Iris pigment epithelial cell (primary cell): ENCODE measurements at places on chromosomes 13 and 19.

DNA sequence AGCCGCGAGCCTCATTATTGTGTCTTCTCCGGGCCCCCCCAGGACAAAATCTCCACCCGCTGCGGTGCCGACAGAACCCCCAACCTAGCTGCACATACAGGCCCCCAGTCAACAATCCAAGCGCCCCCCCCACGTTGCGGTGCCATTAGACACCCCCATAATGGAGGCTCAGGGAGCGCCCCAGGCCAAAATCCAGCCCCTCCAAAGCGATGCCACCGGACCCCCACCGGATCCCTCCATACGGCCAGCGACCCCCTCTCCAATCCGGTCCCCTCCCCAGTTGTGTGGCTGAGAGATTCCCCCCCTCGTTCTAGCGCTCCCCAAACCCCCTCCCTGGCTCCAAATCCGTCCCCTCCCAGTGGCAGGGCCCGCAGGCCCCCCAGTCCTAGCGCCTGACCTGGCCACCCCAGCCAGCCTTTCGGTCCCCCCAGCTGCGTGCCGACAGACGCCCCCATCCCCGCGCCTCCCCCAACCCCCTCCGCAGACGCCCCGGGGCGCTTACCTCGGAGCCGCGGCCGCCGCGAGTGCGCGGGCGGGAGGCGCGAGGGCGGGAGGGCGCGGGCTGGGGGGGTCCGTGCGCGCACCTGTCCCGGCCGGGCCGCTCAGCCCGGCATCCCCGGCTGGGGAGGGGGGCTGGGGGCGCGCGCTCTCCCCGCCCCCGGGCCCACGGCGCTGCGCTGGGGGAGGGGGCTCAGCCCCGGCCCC lies 21.6 kb upstream of the SEMA6B start:
- no peak for DNase-seq

- peak; percentile 80 for DNase-seq
Observed at GRCh38 chr13:45047394-45048310, 58.3 kb downstream of the GPALPP1 start.

- DNase-seq, result no peak
Observed at GRCh38 chr13:44574466-44574855, 1.7 kb downstream of the TSC22D1 start.

DNA sequence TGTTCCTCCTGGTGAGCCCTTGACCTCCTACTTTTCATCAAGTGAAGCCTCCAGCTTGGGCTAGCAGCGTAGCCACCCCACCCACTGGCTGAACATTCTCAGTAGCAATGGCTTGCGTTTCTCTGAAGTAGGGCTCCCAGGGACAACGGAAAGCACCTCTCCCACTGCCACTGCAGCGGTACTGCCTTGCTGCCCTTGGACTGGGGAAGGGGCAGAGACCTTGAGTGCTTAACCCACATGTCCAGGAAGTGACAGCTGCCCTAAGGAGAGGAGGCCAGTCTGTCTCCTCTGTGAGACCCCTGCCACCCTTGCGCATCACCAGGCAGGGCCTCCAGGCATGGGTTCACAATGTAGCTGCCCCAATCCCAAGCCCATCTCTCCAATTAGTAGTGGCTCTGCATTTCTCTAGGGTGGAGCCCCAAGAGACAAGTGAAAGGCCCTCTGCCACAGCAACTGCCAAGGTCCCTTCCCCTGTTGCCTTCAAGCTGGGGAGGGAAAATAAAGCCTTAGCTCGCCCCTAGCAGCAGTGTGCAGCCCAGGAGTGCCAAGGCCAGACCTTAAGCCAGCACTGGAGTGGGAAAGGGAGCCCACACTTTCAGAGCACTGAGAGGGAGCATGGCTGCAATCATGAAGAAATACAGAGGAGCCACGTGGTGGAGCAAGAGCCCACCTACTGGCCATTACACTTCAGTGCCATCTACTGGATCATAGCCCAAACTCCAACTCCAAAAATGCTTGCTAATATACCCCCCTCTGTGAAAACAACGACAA lies 175.9 kb upstream of the TRPC4 start:
- DNase-seq, result peak; percentile 59

GRCh38 chr13:113835461-113836270 lies 28.2 kb downstream of the GAS6 start:
- DNase-seq, result peak; percentile 70

DNA sequence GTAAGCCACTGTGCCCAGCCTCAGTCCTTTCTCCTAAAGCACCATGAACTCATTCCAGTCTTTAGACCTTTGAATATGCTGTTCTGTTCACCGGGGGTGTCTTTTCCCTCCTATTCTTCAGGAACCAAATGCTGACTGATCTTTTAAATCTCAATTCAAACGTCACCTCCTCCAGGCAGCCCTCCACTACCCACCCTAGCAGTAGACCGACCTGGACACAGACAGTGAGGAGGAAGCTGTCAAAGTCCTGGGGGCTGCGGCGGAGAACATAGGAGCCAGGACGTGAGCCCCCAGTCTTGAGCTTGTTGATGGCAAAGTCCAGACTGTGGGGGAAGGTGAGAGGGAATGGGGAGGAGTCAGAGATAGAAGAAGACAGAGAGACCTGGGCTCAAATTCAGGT lies 7.8 kb downstream of the JAK3 start:
- no peak for DNase-seq

DNA sequence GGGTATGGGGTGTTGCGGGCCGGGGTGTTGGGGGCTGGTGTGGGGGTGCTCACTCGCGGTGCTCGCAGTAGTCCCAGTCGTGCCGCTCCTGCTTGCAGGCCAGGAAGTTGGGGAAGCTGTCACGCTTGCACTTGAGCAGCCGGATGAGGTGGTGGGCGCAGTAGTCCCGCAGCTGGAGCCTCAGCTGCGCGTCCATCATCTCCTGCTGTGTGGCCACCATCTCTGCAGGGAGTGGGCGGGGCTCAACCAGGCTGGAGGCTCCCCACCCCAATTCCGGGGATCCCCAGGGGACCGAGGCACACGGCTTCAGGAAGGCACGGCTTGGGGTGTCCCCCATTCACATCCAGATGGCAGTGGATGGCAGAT lies 5.2 kb downstream of the NDUFB7 start:
- no peak for DNase-seq

DNA sequence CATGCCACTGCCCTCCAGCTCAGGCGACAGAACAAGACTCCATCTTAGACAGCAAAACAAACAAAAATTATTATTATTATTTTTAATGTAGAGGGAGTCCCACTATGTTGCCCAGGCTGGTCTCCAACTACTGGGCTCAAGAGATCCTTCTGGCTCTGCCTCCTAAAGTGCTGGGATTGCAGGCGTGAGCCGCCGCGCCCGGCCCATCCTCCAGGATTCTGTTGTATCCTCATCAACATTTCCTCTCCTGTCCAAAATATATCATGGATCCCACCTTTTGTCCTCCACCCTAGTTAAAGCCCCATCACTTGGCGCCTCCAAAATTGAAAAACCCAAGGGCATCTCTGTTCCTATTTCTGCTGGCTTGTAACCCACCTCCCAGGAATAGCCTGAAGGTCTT lies 1.2 kb downstream of the ZNF784 start:
- no peak for DNase-seq

DNA sequence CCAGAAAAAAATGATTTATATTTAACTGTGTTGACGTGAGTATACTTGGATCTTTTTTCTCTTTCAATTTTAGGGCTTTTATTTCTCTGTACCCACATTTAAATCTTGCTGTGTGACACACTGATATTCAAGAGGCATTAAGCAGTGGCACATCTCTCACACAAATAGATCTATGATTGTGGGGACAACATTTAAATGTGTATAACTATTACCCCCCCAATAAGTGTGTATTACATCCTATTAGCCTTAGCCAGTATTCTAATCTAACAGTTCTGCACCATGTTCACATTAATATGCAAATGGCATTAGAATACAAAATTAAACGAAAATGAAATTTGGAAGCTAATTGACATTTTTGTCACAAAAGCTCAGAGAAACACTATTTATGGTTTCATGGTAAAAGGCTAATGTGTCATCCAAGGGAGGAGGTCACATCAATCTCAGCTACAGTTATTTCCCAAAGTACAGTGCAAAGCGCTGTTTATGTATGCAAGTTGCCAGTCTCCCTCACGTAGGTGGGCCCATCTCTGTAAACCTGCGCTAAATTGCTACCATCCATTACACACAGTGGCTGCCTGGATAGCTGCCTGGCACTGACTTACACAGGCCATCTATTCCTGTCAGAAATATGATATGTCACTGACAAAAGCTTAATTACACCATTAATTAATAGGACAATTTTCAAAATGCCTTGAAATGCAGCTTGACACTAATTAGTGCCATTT lies 984.7 kb upstream of the PCDH9 start:
- no peak for DNase-seq

- no peak for DNase-seq
Observed at GRCh38 chr13:71770710-71771109, 96.3 kb downstream of the DACH1 start.

DNA sequence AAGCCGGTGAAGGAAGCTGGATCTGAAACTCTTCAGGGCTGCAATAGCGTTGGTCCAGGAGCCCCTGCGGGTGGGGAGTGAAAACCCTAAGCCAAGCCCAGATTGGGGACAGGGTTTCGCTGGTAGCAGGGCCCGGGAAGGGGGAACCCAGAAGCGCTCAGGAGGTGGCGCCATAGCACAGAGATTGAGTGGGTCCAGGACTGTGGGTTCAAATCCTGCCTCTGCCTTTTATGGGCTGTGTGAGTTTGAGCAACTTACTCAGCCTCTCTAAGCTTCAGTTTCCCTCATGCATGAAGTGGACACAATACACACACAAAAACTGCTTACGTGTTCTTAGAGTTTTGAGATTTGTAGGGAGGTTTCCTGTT lies 8.3 kb upstream of the SYCN start:
- peak; percentile 9 for DNase-seq

GRCh38 chr13:114230117-114230516 lies 4.6 kb upstream of the CDC16 start:
- DNase-seq, result peak; percentile 45

DNA sequence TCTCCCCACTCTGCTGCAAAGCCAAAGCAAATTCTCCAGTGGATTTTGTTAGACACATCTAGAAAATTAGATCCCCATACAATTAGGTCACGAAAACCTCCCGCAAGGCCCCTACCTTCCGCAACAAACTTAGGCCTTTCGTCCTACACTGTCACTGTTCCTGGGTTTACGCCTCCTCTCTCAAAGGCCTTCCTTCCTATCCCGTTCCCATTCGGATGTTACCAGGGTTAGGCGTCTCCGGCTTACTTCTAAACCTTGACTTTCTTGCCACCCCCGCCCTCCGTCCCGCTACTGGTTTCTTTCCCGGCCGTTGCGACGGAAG lies 754 bp downstream of the RNF6 start:
- no peak for DNase-seq

- DNase-seq, result no peak
Observed at GRCh38 chr19:9620842-9621155, 233 bp downstream of the ZNF561 start.

DNA sequence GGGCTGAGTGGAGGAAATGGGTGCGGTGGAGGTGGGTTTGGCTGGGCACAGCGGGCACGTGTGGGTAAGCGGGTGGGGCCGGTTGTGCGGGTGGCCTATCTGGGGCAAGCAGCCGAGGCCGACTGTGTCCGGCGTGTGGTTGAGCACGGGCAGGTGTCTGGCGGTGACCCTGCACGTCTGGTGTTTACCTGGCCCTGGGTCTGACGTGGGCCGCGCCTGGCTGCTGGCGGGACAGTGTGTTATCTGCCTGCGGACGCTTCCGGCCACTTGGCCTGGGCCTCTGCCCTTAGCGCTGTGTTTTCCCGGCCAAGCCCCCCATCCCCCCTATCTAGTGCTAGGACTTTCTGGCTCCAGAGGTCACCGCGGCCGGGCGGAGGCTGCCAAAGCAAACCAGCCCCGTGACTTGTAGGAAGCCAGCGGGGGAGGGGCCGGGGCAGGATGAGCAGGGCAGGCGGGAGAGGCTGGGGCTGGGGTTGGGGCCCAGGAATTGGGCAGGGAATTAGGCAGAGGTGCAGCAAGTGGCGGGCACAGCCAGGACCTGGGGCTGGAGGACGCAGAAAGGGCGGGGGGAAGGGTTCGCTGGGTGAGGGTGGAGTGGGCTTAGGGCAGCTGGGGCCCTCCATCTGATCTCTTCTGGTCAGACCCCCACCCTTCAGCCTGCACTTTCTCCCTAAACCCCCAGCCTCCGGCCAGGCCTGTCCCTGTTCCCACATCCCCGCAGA lies 534 bp upstream of the HPN start:
- DNase-seq, result peak; percentile 23

DNA sequence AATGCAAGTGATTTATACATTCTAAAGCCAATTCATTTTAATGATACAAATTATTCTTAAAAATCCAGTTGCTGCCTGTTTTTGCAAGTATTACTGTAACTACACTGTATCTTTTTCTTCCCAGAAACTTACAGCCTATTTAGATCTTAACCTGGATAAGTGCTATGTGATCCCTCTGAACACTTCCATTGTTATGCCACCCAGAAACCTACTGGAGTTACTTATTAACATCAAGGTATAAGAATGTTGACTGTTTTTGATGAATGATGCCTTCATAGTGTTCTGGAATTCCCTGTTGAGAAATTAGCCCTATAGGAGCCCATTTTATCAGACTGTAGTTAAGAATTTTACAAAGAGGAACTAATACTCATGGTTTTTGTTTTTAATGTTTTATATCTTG lies 25.0 kb downstream of the ITM2B start:
- no peak for DNase-seq

GRCh38 chr19:46383171-46383815 lies 30.1 kb downstream of the CCDC8 start:
- no peak for DNase-seq

DNA sequence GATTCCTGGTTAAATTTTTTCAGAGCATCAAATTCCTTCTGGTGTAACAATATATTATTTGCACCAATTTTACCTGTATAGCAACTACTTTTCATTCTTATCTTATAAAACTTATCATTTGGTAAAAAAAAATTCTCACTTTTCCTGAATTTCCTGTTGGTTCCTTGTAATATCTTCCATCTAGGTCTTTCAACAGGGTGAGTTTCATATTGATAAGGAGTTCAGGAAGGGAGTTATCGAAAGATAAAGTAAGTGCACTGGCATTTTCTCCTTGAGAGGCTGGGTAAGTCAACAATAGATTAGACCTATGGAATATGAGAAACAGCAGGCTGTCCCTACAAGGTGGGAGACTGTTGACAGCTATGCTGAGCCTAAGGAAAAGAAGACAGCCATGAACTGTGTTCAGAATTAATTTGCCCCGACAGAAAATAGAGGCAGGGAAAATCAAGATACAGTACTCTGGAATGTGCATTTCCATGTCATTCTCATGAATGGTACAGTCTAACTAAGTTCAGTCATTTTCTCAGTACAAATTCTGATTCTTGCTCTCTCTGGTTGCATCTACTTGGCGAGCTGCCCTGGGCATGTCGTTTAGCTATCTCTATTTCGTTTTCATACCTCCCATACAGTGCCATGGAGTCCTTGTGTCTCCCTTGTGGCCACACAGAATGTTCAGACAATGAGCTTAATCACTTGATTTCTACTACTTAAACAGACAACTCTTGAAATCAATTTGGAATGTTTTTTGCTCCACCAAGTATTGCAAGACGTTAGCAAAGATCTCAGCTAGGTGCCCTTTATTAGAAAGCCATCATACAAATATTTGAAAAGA lies 9.9 kb downstream of the IGFL1 start:
- no peak for DNase-seq
